ENCODE measurements at places on chromosomes 7 and 10. TPM values are rescaled to one million over a fixed set of nuclear protein-coding genes. Genes with fewer than 3 reads are reported as not detected.

The RBM20 gene
- polyA plus RNA-seq: 8.2 TPM

The SPAG6 gene
- polyA plus RNA-seq: 1.0 TPM

GRCh38 chr7:79988653-79989052 lies 146.0 kb upstream of the GNAI1 start:
- DNase-seq: no peak

- DNase-seq: no peak
These were observed 675 bp upstream of the ATE1 start for GRCh38 chr10:121928528-121928884.

GRCh38 chr10:635088-635861 lies 54.2 kb downstream of the DIP2C start:
- no peak for DNase-seq

- DNase-seq: no peak
These were observed 188.5 kb upstream of the AGR3 start for GRCh38 chr7:17070231-17070708.

Data from left renal cortex interstitium (tissue), 4 donors.